ENCODE measurements at places on chromosomes 12 and 14. TPM values are rescaled to one million over a fixed set of nuclear protein-coding genes. Genes with fewer than 3 reads are reported as not detected.

PDE3A gene
- total RNA-seq = 0.03 TPM

GLIPR1L1 gene
- not detected for total RNA-seq

TAS2R19 gene
- 1.1 TPM for total RNA-seq

KRT85 gene
- not detected for total RNA-seq

DNA sequence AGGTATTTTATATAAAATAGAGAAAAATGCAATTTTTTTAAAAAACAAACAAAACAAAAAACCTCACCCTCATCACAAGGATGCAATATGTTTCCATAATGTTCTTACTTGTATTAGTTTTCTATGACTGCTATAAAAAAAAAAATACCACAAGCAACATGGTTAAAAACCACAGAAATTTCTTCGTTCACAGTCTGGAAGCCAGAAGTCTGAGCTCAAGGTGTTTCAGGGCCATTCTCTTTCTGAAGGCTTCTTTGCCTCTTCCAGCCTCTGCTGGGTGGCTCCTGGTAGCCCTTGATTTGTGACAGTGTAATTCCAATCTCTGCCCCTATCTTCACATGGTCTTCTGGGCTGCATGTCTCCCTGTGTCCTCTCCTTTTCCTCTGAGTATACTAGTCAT, 21.5 kb upstream of the SSTR1 start:
- no peak for DNase-seq

- DNase-seq = no peak
These were observed at the start of gene ASB2 for GRCh38 chr14:93976477-93977057. TSS of gene ASB2 (minus strand) at chr14:93976570. CDS start at chr14:93964539, 12,031 bp downstream.

GRCh38 chr12:91172096-91172495, 10.5 kb downstream of the DCN start:
- no peak for DNase-seq

DNA sequence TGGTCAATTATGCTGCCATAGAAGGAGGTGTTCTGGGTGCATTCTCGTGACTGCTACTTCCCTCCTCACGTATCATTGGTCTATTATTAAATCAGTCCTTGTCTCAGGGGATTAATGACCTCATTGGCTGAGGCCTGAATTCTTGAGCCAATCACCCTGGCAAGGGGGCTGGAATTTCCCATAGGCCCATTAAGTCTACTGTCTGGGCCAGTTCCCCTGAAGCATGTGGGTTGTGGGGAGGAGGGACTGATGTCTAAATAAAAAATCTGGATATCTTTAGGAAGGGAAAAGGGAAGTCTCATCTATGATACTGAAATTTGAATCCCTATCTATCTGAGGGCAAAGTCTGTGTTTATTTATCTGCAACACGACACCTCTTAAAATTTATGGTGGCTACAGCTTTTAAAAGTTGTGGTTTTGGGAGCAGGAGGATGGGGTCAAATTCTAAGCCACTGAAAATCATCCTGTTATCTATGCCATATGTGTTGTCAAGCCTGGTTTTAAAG, 71.9 kb downstream of the DYRK2 start:
- DNase-seq = no peak

DNA sequence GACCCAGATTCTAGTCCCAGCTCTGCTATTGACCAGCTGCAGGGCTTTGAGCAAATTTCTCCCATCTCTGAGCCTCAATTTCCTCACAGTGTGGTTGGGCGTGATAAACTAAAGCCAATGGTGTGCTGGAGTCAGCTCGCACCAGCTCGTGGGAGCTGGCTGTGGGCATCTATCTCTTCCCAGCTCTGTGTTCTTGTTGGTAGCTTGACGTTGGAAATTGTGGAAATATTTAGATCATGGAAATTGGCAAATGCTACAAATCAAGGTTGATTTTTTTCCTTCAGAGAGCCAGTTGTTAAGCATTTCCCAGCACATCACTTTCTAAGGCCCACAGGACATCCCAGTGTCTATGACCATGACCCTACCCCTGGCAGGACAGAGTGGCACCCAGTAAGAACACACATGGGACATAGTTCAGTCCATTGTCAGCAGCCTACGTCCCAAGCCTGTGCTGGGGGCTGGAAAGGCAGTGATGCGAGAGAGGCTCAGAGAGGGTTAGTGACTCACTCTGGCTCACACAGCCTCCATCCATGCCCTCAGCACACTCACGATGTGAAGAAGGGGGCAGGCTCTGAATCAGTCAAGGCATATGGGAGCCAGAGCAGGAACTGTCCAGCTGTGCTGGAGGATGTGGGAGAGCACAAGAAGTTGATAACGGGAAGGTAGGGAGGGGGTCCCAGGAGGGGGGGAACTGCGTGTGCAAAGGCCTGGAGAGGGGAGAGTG, 77.6 kb downstream of the LGMN start:
- DNase-seq = no peak

- no peak for DNase-seq
These were observed 55.5 kb downstream of the PPP2R5E start for GRCh38 chr14:63487724-63488123.

DNA sequence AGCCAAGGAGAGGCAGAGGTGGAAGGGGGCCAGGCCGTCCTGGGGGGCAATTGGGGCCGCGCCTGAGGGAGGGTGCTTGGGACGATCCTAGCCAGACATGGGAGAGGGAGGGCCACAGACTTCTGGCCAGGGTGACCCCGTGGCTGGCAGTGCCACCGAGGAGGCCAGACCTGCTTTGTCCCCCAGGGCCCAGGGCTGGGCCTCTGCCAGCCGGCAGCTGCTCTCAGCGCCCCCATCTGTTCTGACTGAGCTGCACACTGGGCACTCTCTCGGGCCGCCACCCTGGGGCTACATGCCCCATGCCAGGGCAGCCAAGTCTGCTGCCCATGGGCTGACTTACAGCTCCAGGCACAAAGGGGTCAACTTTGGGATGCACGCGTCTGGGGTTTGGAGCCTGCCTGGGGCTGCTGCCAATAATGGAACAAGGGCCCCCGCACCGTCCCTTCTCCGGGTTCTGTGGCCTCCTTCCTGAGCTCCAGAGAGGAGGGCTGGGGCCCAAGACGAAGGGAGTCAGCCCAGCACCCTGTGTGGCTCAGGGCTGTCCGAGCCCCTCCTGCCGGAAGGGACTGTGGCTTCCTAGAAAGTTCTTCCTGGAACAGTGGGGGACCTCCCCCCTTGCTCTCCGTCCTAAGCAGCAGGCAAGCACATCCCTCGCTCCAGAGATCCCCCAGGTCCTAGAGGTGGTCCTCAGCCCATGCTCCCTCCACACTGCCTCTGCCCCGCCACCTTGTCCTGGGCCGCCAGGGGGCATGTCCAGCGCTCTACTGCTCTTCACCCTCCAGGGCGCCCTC, 1.1 kb downstream of the ADSS1 start:
- no peak for DNase-seq
